ENCODE measurements at places on chromosomes 16 and 17.

DNA sequence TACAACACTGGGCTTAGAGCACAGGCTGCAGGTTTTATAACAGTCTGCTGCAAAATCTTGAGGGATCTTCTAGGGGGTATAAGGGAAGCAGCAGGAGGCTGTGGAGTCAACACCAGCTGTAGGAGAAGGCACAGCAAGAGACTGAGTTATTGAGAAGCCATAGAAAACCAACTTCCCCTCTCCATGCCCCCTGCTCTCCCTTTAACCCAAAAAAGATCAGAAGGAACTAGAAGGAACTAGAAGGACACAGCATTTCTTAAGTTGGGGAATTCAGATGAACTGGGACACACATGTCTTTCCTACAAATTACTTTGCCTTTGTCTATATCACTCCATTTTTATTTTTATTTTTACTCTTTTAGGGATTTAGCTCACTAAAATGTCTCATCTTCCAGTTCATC is 6.2 kb upstream of the CCL18 start:
- DNase-seq, result no peak

DNA sequence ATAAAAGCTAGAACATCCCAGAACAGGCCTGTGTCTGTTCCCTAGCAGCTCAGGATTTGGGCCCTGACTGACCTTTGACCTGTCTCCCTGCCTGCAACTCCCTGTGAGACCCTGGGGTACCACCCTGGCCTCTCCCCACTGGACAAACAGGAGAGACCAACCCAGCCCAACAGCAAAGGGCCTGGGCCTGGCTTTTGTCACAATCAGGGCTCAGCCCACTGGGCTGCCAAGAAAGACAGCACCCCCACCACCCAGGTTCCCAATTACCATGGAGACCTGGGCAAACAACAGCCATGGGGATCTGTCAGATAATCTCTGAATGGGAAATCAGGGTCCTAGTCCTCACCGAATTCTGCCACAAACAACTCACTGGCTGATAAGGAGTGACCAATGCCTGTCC is 11.1 kb downstream of the PLLP start:
- no peak for DNase-seq

DNA sequence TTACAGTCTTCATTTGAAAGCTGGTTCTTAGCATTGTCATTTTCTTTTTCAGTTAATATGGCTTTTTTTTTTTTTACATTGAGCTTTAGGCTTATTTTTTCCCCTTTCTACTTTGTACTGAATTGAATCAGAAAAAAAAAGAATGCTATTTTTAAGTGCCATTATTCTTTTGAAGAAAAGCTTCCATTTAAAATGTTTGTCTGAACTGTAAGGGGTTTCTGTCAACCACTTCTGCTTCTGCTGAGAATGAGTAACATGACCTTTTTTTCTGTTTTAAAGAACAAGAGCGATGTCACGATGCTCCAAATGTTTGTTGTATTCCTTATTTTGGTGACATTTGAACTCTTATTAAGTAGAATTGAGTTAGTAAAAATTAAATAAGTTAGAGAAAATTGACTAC is 50.0 kb downstream of the MRTFB start:
- no peak for DNase-seq

GRCh38 chr17:47295037-47295873 is 28.5 kb upstream of the EFCAB13 start:
- DNase-seq, result no peak

DNA sequence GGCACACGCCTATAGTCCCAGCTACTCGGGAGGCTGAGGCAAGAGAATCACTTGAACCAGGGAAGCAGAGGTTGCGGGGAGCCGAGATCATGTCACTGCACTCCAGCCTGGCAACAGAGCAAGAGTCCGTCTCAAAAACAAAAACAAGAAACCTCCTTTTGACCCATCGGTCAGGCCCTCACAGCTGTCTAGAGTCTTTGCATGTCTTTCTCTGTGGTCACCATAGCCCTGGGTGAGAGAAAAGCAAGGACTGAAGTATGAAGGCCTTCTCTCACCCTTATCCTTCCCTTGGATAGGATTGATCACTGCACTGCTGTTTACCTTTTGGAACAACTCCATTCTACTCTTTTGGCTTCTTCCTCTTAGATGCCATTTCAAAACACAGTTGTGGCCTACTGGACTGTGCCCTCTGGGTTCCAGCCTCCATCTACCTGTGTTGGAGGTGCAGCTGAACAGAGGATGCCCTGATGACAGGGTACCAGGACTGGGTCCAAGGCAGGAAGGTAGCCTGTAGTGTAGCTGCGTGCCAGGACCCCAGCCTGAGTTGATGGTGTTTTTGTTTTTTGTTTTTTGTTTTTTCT is 37.1 kb downstream of the LDHD start:
- DNase-seq, result no peak

- DNase-seq, result no peak
Observed at GRCh38 chr17:80477647-80478478, 1.5 kb upstream of the NPTX1 start.

DNA sequence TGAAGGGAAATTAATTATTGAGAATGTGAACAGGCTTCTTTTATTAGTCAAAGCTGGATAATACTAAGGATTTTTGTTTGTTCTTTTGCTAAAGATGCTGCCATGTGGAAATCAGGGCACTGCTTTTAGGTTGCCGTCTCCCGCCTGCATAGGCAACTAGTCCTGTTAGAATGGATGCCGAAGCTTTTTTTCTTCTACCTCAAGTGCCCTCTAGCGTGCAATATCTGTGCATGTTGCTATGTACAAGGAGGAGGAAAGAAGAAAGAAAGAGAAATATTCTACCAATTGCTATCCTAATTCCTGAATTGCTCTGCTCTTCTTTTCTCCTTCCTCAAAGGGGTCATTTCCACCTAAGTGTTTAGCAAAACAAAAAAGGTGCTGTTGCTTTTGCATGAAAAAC is 5.2 kb upstream of the CDH8 start:
- no peak for DNase-seq

DNA sequence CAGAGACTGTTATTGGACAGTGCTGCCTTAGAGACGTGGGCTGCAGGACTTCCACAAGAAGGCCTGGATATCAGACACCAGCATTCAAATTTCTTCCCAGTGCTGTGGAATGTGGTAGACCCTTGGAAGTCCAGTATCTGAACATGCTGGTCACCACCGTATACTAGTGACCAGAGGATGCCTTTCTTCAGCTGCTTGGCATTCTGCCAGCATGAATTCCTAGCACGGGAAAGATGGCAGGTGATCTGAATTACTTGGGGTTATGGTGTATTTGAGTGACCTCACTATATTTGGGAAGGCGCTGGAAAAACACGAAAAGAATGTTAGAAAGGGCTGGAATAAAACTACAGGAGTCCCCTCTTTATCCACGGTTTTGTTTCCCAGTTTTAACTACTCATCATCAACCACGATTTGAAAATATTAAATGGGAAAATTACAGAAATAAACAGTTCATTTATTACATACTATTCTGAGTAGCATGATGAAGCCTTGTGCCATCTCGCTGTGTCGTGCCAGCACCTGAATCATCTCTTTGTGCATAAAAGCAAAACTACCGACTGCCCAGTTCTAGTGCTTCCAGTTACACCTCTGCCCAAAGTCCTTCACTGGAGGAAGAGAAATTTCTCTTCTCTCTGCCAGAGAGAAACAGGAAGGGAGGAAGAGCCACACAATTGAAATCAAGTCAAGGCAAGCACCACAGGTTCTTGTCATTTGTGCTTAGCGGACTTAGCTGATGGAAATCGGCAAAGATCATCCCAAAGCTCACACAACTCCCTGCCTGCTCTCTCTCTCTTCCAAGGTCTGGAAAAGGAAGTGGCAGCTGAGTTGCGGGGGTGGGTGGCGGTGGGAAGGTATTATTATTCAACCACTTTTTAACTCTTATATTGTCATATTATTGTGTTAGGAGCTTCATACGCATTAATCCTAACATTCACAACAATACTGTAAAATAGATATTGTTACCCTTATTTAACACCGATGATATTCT is 1.4 kb upstream of the CHST4 start:
- no peak for DNase-seq

- no peak for DNase-seq
Observed at GRCh38 chr16:529012-529575, 1.6 kb downstream of the CAPN15 start.

DNA sequence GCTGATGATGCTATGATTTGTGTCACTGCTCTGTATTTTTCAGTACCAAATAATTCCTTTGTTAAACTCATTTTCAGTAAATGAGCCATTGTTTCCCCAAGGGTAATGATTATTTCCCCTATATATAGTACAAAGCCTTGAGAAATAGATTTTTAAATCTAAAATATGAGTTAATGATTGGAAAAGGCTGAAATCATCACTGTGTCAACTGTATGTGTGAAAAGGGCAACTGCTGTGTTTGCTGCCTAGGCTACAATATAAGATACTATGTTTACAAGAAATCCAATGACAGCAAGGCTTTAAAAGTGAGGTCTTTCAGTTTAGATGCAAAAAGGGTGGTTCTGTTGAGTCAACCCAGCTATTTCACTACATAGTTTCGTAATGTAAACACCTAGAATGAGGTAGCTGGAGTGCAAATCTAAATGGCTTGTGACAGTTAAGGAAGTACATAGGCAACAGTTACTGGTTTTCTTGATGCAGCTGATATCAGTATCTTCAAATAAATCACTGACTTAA is 15.3 kb downstream of the NLK start:
- no peak for DNase-seq

GRCh38 chr16:86078121-86078600 is 179.2 kb downstream of the IRF8 start:
- DNase-seq, result no peak

DNA sequence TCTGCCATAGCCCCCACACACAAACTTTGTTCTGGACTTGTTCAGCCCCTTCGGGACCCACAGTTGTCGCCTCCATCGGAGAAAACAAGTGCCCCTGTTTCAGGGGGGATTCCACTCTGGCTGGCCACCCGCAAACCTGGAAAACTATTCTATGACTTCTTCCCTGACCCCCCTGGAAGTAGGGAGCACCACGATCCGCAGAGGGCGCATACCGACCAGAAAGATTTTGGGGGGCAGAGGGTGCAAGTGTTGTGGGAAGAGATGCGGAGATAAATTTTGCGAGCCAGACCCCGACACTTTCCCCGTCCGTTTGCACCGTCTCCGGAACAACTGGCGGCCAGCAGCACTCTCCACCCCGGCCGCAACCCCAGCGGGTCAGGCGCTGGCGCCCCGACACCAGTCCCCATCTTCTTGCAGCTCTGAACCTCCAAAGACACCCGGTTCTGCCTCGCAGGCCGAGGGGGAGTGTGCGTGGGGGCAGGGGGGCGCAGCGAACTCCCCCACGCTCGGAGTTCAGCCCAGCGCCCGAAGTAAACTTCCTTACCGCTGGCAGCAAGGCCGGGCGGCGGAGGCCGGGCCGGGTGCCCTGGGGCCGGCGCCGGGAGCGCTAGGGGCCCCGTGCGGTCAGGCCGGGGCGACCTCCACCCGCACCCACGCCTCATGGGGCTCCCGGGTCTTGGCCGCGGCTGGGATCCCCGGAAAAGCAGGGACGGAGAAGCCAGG is 744 bp downstream of the SALL1 start:
- DNase-seq, result no peak

- DNase-seq, result no peak
Observed at GRCh38 chr16:52825892-52826291, 226.8 kb downstream of the CHD9NB start.

- DNase-seq, result no peak
Observed at GRCh38 chr16:73482310-73482709, 434.4 kb upstream of the ZFHX3 start.

DNA sequence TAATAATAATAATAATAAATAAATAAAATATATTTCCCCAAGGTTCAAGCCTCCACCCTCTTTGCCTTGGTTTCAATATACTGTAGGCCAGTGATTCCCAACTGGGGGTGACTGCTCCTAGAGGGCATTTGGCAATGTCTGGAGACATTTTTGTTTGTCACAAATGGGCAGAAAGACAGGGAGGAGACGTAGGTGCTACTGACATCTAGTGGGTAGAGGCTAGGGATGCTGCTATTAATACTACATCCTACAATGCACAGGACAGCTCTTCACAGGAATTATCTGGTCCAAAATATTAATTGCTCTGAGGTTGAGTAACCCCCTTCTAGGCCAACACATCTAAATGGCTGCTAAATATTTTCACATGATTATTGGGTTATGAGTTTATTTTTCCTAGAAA is 12.8 kb upstream of the PRR14 start:
- no peak for DNase-seq

- no peak for DNase-seq
Observed at GRCh38 chr17:73492821-73493814, 151.1 kb downstream of the SDK2 start.

- no peak for DNase-seq
Observed at GRCh38 chr16:56743840-56744239, 13.9 kb downstream of the NUP93 start.

DNA sequence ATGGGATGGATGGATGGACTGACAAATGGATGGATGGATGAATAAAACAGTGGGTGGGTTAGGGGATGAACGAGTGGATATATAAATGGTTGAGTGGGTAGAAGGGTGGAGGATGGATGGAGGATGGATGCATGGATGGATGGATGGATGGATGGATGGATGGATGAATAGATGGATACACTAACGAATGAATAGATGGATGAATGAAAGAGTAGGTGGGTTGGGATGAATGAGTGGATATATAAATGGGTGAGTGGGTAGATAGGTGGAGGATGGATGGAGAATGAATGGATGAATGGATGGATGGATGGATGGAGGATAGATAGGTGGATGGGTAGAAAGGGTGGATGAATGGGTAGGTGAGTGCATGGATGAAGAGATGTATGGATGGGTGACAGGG is 62.1 kb downstream of the CDYL2 start:
- DNase-seq, result no peak

DNA sequence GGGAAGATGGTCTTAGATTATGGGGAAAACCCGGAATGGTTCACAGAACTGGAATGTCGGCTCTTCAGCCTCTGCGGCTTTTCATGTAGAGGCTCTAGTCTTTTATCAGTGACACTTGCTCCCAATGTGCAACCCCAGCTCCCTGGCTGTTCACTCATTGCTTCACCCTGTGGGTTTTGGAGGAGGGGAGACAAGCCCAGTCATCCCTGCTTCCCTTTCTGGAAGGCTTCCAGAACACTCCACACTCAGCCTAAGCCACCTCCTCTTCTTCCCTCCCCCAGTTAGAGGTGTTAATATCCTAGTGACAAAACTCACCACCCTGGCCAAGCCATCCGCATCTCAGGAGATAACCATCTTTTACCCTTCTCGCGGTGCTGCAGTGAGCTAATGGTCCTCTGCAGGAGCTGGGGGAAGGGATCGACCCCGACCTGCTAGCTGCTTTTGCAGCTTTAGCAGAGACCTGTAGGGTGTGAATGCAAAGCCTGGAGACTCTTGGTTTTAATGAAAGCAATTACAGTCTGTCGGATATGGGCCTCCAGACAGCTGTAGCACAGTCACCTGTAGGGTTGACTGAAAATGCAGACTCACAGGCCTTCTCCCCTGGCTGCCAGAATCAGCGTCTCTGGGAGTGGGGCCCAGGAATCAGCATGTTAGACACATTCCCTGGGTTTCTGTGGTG is 24.3 kb upstream of the LASP1NB start:
- DNase-seq, result no peak

Data from stimulated activated CD4-positive, alpha-beta T cell treated with anti-CD3 and anti-CD28 coated beads, TNF-alpha, amount 100 ng/mL, for 1 hour (primary cell).